ENCODE measurements at places on chromosomes 5 and 9.
A peak's percentile ranks its signal among the peaks of the same experiment; 100 is the strongest.

DNA sequence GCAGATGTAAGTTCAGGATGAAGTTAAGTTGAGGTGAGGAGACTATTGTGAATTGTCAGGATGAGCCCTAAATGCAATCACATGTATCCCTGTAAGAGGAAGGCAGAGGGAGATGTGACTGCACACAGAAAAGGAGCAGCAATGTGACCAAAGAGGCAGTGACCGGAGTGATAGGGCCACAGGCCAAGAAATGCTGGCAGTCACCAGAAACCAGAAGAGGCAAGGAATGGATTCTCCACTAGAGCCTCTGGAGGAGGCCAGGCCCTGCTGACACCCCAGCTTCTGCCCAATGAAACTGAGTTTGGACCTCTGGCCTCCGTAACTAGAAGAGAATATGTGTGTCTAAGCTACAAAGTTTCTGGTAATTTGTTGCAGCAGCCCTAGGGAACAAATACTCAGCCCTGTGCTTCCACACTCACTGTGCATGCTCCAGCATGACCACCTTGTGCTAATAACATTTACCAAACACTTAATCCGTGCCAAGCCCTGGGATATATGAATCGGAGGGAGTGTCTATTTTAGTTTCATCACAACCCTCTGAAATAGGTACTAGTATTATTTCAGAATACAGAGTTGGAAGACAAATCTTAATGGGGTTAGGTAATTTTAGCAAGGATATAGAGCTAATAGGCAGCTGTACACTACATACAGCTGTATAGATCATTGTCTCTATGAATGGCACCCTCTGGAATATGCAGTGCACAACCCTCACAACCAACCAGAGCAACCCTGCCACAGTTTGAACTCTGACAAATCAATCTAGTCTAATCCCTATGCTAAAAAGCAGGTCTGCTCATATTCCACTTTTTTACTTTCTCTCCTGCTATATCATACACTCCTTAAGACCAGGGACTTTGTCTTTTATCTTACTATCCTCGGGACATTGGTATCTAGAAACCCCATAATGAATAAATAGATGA lies 7.8 kb upstream of the GPX8 start:
- DNase-seq = no peak

DNA sequence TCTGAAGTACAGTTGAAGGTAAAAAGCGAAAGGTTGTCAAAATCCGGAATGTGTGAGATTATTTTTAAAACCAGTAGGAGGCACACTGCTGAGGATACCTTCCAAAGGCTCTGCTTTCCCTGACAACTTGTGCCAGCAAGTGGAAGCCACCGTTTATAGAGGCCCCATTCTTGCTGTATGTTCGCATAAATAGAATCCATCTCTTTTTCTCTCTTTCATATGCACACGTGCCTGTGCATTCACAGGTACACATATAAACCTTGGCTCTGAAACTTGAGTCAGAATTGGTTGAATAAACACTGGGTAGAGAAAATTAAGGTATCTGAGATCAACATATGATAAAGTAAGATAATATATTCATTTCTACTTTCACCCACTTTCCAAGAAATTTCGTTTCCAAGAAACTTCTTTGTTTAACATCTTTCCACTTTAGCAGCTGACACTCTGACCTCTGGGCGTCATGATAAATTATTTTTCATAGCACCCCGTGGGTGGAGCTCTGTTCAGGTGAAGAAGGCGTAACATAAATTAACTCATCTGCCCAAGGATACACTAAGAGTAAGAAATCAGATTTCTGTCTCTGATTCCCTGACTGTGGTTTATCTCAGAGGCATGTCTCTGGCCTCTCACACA lies 63.7 kb upstream of the RICTOR start:
- no peak for DNase-seq

DNA sequence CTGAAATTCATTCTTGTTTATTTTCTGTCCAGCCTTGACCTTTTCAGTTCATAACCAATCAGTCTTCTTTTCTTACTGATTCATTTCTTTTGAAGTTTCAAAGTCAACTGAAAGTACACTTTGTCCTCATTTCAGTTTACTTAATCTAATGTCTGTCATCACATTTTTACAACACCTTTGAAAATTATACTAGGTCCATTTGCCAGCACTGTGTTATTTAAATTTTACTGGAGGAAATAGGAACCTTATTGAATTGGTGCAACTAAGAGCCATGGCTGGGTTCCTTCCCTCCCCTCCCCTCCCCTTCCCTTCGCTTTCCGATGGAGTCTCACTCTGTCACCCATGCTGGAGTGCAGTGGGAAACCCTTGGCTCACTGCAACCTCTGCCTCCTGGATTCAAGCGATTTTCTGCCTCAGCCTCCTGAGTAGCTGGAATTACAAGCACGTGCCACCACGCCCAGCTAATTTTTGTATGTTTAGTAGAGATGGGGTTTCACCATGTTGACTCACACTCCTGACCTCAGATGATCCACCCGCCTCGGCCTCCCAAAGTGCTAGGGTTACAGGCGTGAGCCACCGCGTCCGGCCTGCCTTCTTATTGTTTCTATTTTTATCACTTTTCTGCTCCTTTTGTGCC lies 6.3 kb downstream of the RMI1 start:
- DNase-seq = no peak

GRCh38 chr5:99037668-99038067 lies 108.9 kb upstream of the CHD1 start:
- DNase-seq = no peak

DNA sequence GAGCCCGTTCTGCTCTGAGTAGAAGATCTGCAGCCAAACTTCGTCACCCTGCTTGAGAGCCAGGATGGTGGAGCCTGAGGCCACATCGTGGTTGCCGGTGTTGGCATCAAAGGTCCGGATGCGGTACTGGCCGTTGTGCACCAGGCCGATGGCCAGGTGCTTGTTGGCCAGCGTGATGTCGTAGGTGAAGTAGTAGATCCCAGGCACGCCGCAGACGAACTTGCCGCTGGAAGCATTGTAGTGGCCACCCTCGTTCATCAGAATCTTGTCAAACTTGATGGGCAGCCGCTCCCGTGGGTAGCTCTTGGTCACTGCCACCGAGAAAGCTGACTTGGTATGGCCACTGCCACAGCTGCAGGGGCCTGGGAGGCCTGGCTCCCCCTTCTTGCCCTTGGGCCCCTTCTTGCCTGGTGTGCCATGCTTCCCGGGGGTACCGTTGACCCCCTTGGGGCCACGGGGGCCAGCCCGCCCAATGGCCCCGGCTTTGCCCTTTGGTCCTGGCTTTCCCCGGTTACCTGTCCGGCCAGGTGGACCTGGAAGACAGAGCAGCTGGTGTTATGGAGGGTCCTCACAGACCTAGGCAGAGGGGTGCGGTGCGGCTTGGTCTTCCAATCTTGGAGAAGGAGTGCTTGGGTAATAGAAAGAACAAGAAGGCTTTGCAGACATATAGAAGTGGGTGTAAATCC lies 21.0 kb downstream of the C1QTNF2 start:
- no peak for DNase-seq

DNA sequence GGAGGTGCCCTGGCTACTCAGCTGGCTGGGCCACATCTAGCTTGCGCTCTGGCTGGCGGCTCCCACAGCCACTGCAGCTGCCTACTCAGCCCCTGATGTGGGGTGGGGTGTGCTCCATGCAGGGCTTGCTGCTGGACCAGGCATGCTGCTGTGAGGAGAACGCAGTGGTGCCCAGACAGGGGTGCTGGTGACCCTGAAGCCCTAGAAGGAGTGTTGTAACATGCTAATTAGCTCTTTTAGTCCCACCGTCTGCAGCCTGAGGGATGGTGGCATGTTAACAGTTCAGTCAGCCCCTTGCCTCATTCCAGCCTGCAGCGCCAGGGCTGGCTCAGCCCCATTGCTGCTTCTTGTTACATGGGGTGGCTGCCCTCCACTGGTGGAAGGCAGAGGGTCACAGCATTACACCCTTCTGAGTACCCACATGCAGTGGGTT lies 642.3 kb downstream of the DMRTA1 start:
- no peak for DNase-seq

DNA sequence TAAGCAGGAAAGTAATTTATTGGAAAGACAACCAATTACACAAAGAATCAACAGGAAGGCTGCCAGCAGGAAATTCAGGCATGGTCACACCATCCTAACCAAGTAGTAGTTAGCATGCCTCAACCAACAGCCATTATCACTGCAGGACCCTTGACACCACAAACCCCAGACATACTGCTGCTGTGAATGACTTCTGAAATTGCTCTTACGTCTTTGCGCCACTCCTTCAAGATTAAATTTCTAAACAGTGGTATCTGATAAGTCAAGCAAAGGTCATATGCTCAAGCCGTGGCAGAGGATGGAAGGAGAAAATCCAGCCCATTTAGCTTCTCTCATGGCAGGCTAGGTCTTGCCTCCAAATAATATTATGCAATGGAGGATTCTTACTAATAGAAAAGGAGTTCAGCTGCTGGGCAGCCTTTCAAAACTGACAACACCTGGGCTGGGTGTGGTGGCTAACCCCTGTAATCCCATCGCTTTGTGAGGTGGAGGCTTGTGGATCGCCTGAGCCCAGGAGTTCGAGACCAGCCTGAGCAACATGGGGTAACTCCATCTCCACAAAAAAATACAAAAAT lies 5.0 kb upstream of the PTGER4 start:
- no peak for DNase-seq

GRCh38 chr9:86902991-86903733 lies 44.1 kb downstream of the GAS1 start:
- DNase-seq = no peak

- peak; percentile 5 for DNase-seq
These were observed 88.8 kb upstream of the PAM start for GRCh38 chr5:102666164-102666946.

- no peak for DNase-seq
These were observed 10.4 kb downstream of the OTP start for GRCh38 chr5:77627869-77628674.

GRCh38 chr5:152607401-152608160 lies 202.5 kb upstream of the NMUR2 start:
- no peak for DNase-seq

GRCh38 chr9:14741369-14741768 lies 18.8 kb upstream of the CER1 start:
- DNase-seq = no peak

DNA sequence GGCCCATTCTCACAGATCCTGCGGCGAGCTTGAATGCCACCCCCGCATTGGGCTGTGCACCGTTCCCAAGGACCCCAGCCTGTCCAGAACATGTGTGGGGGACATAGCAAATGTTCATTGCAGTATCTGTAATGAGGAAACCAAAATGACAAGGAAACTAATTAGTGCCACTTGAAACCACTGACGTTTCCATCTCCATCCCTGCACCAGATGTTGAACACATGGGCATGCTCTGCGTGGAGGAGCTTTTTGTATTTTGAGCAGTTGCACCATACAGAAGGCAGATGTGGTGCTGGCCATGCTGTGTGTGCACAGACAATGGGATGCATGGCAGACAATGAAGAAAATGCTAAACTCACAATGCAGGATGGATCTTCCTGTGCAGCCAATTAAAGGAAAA lies 437.7 kb downstream of the SEMA5A start:
- DNase-seq = no peak

GRCh38 chr5:72324189-72324825 lies 4.1 kb downstream of the PTCD2 start:
- no peak for DNase-seq

- DNase-seq = no peak
These were observed 30.0 kb downstream of the TRIM32 start for GRCh38 chr9:116717150-116717549.

- no peak for DNase-seq
These were observed 86.4 kb upstream of the MINAR2 start for GRCh38 chr5:129661366-129662035.

GRCh38 chr5:159131951-159132350 lies 32.2 kb upstream of the EBF1 start:
- no peak for DNase-seq

DNA sequence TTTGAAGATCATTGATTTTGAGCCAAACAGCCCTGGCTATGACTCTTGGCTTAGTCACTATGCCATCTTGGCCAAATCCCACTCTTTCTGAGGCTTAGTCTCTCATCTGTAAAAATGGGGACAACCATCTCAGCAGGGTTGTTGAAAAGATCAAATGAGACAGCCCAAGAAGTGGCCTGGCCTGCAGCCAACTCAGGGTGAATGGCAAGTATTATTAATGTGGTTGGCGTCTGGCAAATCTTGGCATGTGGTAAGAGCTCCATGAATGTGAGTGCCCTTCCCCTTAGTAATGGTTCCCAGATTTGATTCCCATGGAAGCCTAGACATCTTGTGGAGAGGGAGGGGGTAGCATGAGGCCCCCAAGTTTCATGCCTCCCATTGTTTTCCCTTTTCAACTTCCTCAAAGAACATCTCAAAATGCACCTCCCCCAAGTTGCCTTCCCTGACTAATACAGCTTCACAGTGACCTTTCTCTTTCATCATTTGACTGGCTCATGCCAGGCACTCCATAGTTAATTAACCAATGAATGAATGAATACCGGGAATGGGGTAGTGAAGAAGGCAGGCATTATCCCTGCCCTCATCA lies 11.8 kb upstream of the TGFBI start:
- DNase-seq = peak; percentile 20

- peak; percentile 44 for DNase-seq
These were observed at the start of gene TMEM232 for GRCh38 chr5:110726249-110727024. TMEM232 (minus strand) TSS chr5:110726671; CDS start chr5:110667352, 59,319 bp downstream.

DNA sequence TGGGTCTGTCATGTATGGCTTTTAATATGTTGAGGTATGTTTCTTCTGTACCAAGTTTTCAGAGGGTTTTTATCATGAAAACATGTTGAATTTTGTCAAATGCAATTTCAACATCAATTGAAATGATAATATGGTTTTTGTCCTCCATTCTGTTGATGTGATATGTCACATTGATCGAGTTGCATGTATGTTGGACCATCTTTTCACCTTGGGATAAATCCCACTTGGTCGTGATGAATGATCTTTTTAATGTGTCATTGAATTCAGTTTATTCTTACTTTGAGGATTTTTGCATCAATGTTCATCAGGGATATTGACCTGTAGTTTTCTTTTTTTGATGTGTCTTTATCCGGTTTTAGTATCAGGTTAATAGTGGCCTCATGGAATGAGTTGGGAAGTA lies 288.5 kb downstream of the PJA2 start:
- DNase-seq = no peak

DNA sequence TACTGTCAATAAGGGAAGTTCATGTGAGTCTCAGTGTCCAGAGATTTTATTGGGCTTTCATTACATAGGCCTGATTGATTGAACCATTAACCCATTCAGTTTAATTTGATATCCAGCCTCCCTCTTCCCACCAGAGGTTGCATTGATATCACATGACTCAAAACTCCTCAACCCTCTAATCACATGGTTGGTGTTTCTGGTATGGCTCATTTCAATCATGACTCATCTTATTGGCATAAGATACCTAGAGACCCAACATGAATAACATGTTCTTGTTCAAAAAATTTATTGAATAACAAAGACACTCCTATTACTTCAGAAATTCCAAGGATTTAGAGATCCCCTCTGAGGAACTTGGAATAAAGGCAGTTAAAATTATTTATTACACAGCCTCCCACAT lies 982.2 kb downstream of the TLE1 start:
- no peak for DNase-seq

- no peak for DNase-seq
These were observed 73.6 kb upstream of the STARD4 start for GRCh38 chr5:111585946-111586345.

- DNase-seq = no peak
These were observed 483.7 kb downstream of the RAB3C start for GRCh38 chr5:59066367-59067163.

Measured in occipital lobe (tissue), 3 donors.